GM18507 (cell line): ENCODE measurements at places on chromosomes 1 and 21.

DNA sequence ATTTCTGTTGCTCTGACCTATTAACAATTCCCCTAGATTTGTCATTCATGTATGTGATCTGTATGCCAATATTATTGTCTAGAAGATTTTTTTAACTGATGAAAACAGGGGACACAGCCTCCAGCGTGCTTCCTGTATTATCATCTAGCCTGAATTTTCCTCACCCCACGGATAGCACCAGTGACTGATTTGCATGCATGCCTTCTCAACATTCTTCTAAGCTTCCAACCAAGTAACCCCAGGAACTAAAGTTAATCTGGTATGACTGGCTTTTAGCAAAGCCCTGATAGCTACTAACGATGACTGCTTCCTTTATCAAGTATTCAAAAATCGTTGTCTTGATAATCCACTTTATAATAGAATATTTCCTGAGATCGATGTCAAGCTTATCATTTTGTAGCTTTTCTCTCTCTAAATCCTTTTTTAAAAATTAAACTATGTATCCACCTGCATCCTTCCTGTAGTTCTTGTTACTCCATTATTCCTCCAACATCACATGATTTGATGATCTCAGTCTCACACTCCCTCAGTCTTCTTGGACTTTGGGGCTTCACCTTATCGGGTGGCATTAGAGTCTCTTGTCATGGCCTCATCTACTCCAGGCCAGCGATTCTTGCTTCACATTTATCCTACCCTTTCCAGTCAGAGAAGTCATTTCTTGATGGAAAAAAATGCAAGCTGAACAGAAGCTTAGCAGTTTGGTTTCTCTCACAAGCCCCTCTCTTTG lies 19.0 kb downstream of the BCAR3 start:
- DNase-seq = no peak

DNA sequence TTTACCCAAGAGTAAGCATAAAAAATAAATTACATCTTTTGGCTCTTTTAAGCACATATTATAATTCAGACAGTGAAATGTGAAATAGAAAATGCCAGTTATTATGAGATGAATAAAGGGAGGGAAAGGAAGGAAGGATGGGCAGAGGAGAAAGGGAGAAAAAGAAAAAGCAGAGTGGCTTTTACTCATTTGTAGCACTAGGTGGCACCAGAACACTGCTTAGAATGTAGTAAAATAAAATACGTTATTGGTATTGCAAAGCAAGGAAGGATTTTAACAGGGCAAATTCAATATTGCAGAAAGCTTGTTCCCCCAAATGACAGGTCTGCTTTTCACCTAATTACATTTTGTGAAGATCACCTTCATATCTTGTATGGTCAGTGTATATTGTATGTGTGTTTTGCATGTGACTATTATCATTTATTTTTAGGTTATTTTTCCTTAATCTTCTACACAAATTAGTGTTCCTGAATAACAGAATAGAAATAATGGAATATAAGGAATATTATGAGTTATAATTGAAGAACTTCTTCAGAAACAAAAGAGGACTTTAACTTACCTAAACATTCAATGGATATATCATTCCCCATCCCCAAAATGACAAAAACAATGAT lies 9.1 kb upstream of the PCNX2 start:
- DNase-seq = no peak

- DNase-seq = no peak
Observed at GRCh38 chr1:201497935-201498509, 8.9 kb downstream of the CSRP1 start.

DNA sequence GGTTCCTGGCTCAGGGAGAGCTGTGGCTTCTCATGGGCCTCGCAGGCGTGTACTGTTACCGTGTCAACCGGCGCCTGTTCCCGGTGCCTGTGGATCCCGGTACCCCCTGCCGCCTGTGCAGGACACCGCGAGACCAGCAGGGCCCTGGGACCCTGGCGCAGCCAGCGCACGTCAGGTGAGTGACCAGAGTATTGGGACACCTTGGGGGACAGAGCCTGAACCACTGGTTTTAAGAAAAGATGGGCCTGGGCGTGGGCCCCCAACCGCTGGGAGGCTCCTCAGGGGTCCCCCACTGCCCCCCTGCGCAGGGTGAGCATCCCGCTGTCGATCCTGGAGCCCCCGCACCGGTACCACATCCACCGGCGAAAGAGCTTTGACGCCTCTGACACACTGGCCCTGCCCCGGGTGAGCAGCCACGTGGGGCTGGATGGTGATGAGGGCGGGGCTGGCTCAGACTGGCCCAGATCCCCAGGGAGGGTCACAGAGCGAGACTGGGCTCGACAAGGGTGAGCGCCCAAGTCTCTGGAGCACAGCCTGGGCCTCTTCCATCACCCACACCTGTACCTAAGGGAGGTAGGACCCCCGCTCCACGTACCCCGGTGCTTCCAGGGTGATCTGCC lies 10.5 kb downstream of the MIIP start:
- no peak for DNase-seq

- no peak for DNase-seq
Observed at GRCh38 chr1:65512967-65513780, 92.7 kb downstream of the LEPR start.

DNA sequence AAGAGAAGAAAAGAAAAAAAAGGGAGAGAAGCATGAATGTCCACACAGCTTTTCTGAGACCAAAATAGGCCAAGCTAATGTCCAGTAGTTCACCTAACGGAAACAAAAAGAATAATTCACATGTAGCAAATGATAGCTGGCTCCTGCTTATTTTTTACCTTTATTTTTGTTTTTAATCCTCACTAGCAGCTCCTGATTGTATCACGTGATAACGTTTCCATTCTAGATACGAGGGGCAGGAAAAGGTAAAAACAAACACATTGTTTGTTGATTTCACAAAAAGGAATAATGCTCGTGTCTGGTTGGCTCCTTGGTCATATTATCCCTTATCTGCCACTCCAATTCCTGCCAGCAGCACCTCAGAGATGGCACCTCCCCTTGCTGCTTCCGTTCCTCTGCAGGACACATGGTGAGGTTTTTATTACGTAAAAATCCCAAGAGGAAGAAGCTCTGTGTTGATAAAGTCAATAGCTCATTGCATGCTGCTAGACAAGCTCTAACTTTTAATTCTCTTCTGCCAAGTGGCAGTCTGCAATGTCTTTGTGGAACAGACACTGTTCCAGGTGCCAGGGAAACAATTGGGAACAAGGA lies 201.7 kb downstream of the CRB1 start:
- no peak for DNase-seq

DNA sequence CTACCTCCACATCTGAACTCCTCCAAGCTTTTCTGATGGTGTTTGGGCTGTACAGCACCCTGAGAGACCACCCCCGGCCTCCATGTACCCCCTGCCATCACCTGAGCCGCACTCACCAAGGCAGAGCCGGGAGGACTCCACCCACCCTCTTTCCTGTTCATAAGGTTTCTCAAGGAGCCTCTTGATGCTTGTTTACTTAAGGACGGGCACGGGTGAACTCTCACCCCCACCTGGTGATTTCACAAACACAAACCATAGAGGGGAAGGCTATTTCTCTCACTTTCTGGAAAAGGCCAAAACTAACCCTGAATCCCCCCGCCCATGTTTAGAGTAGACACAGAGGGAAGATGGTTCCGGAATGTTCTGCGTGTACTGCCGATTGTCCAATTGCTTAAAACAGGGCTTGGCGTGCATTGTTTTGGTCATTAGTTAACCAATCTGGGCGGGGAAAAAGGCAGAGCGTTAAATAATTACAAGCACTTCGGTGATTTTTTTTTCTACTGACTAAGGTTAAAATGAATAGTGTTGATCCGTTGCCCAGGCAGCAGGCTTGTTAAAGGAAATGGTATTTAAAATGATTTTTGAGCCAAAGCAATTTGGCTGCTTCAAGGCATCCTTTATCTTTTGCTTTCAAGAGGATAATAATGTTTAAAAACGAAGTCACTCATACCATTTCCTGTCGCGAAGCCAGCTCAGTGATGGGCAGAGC lies 279.8 kb upstream of the VAMP3 start:
- DNase-seq = no peak
